Lung (tissue), 17 donors: ENCODE measurements at places on chromosomes 6 and 20. TPM values are rescaled to one million over a fixed set of nuclear protein-coding genes. Genes with fewer than 3 reads are reported as not detected.
A peak's percentile ranks its signal among the peaks of the same experiment; 100 is the strongest.

GRCh38 chr20:3674995-3675900 lies 6.6 kb downstream of the ADAM33 start:
- DNase-seq = no peak

- DNase-seq = no peak
Measured at GRCh38 chr6:12297363-12298016, 7.3 kb downstream of the EDN1 start.

DNA sequence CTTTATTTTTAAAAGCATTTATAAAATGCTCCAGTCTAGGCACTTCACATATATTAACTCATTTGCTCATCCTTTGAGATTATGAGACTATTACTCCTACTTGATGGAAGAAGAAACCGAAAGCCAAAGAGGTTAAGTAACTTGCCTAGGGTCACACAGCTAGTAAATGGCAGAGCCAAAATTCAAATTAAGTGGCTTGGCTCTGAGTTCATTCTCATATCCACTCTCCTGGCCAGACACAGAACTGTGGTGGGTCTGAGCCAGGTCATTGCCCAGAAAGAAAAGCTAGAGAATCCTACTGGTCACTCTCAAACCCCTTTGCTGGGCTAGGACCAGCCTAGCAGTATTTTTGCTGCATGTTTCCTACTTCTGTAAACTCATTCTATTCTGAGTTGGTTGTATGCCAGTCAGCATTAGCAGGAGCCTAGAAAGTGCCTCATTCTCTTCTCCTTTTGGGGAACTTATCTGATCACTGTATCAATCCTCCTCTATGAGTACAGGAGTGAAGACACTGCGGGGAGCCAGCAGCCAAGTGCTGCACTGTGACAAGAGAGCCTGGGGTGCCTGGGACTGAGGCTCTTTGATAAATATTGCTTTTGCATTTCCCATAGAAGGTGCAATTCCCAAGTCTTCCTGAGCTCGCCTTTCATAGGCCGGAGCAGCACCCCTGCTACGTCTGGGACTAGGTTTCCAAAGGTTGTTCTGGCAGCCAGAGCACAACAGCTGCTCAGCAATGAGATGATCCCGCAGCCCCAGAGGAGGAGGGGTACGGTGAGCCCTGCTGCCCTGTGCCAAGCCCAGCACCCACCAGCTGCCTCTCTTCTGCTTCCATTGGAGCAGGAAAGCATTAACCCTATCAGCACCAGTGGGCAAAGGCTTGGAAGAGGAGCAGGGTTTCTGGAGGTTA lies 728.3 kb downstream of the MAFB start:
- DNase-seq = peak; percentile 31

DNA sequence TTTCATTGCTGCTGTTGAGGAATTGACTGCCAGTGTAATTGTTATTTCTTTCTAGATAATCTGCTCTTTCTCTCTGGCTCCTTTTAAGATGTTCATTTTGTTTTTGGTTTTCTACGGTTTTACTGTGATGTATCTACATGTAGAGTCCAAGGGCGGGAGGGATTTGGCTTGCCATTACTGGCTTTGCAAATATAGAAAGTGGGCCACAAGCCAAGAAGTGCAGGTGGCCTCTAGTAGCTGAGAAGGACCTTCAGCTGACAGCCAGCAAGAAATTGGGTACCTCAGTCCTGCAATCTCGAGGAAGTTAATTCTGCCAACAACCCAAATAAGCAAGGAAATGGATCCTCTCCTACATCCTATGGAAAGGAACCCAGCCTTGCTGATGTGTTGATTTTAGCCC lies 42.8 kb upstream of the GLP1R start:
- no peak for DNase-seq

DNA sequence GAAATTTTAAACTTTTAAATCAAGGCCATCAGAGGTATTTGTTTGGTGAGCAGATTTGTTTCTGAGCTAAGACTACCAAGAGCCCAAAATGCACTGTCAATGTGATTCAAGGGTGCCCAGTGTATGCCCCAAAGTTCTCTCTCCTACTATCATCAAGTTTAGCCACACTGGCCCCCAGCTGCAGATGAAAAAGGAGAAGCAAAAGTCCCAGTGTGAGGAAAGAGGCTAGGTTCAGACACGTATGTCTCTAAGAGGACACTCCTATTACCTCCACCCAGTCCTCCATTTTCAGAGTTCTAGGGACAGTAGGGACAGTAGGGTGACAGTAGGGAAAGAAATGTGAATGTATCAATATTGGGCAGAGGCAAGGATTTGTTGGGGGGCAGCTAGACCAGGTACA lies 230.8 kb downstream of the CD83 start:
- no peak for DNase-seq

CPXM1 gene
- 1.5 TPM for polyA plus RNA-seq

- no peak for DNase-seq
Measured at GRCh38 chr20:8331740-8332412, 199.8 kb downstream of the PLCB1 start.
